ENCODE measurements at places on chromosomes 4 and X.

DNA sequence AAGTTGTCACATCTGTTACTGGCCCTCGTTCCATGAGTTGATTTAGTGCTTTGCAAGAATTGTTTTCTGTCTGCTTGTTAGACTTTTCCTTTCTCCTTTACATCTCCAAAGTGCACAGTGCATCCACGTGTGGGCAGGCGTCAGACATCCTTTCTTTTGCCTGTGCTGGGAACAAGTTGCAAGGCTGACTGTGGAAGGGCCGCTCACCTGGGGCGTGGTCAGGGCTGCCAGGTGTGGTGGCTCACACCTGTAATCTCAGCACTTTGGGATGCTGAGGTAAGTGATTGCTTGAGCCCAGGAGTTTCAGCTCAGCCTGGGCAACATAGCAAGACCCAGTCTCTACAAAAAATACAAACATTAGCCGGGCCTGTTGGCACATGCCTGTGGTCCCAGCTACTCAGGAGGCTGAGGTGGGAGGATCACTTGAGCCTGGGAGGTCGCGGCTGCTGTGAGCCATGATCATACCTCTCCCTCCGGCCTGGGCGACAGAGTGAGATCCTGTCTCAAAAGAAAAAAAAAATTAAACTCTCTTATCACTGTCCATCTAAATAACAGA lies 46.2 kb downstream of the RGS12 start:
- DNase-seq = no peak

DNA sequence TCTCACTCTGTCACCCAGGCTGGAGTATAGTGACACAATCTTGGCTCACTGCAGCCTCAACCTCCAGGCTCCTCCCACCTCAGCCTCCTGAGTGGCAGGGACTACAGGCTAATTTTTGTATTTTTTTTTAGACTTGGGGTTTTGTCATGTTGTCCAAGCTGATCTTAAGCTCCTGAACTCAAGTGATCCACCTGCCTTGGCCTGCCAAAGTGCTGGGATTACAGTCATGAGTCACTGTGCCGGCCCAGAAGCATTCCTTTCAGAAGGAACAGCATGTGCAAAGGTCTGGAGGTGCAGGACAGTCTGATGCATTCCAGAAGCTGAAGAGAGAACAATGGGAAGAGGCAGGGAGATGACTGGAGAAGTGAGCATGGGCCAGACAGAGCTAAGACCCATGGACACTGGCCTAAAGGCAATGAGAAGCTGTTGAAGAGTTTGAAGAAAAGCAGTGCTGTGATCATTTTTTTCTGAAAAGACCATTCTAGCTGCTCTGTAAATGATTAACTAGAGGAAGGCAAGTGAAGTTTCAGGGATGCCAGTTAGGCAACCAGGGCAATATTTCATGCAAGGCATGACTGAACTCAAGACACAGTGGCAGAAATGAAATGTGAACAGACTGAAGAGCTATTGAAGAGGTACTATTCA lies 43.2 kb downstream of the MANBA start:
- no peak for DNase-seq

DNA sequence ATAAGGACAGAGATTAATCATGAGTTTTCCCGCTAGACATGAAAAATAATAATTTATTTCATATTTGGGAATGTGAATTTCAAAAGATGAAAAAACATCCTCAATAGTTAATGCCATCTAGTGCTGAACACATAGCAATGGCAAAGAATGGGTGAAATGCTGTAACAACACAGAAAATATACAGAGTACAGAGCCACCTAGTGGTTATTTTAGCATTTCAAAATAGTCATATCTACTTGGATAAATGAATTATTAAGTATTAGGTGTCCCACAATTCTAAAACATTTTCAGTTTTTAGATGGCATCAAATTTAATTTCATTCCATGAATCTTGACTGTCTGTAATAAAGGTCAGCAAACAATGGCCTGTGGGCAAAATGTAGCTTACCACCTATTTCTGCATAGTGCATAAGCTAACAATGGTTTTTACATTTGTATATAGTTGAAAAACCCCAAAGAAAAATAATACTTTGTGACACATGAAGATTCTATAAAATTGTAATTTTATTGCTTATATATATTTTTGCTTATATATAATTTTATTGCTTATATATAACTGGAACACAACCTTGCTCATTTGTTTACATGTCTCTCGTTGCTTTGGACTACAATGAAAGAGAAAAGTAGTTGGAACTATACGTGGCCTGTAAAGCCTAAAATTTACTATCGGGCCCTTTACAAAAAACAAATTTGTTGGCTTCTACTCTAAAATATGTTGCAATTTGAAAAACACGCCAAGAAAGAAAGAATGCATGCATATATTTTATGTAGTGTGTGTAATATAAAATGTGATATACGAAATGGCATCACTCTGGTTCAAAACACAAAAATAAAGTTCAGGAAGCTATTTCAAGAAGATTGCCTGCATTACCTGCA lies 99.1 kb upstream of the FAM47C start:
- no peak for DNase-seq

DNA sequence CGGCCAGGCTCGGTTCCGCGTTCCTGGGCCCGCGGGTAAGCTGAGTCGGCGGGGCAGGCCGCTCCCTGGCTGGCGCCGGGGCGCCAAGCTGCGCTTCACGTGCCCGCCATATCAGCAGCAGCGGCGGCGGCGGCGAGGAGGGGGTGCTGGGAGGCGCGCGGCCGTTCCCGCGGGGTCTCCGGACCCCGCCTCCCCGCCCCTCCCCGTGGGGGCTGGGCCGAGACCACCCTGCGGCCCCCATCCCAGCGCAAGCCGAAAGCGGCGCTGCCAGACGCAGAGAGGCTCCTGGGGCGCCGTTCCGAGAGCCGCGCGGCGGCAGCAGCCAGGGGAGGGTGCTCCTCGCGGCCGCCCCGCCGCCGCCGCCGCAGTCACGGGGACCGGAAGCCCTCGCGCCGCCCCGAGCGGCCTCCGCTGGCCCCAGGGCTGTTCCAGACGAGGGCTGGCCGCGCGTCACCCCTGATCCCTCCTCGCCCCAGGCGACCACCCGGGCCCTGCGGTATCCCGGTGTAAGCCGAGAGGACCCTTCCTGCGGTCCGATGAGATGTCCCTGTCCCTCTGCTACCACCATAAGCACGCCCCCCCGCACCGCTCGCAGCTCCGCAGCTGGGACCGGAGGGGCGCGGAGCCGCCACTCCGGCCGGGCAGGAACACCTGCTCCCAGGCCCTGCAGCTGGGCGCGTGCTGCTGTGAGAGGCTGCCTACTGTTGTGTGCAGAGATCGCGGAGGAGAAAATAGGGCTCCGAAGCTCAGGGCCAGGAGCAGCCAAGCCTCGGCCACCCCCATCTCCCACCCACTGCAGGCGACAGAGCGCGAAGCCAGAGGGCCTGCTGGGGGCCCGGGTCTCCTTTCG lies 7.5 kb upstream of the BCOR start:
- no peak for DNase-seq

GRCh38 chr4:138327338-138327737 lies 85.2 kb upstream of the SLC7A11 start:
- DNase-seq = no peak

DNA sequence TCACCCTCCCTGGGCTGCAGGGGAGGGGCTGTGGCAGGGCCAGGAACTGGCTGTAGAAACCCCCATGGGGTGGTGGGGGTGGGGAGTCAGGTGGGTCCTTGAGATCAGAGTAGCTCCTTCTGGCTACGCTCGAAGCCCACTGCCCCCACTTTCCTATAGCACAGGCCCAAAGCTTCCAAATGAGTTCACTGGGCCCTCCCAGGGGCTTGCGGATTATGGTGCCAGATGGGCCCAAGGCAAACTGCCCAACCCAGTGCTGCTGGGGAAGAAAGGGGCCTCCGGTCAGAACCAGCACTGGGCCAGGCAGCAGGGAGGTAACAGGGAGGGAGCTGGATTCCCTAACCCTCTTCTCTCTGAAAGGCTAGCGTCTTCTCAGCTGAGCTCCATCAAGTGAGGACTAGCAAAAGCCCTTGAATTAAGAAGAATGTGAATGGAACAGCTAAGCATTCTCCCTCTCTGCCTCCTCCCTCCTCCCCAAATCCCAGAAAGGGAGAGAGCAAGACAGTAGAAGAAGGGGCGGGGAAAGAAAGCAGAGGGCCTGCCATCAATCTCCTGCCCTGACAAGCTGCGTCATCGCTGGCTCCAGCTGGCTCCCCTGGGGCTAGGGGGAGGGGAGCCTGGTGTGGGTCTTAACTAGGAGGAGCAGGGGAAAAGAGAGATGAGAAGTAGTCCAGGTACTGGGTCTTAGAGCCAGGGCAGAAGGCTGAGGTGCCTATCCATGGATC lies 34.7 kb downstream of the FRMPD3 start:
- DNase-seq = no peak

GRCh38 chr4:181525634-181526033 lies 717.6 kb upstream of the TENM3 start:
- DNase-seq = no peak

DNA sequence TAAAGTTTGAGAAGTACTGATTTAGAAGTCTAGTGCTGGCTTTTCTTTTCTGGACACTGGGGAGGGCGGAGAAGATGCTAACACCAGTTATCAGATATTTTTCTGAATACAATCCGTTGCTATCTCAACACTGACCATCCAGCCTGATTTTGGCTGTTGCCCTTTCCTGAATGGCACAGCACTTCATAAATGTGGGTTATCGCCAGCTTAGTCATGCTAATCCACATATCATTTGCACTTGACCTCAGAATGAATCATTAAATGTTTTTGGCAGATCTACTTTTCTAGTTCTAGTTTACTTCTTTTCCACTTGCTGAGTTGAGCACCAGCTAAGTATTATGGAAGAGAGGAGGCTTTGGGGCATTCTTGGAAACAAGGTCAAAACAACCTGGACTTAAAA lies 60.8 kb upstream of the ESX1 start:
- DNase-seq = no peak
